ENCODE measurements at places on chromosomes 7 and 10.

GRCh38 chr7:140209866-140210609 lies 33.3 kb upstream of the KDM7A start:
- DNase-seq: peak; percentile 58

DNA sequence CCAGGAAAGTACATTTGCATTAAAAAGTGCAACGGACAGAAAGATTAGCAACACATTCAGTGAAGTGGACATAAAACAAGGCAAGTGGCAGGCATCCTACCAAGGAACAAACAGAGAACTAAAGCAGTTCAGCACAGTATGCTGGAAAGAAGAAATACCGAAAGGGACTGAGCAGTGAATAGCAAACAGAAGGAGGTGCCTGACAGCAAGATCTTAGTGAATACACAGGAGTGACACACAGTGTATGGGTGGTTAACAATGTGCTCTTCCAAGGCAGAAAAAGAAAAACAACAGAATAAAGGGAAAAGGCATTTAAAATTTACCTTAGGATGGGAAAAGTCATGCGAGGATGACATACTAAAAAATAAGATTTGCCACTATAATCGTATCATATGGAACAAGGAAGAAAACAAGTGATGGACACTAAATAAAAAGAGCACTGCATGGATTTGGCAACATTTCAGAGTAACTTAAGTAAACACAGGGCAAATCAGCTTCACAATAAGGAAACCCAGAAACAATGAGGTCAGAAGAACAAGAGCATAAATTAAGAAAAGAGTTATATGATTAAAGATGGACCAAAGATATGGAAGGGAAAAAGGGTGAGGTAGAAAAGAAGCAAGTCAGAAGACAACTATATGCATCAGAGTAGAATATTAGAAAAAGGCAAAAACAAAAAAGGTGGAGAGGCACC lies 29.5 kb downstream of the MEST start:
- DNase-seq: no peak

- no peak for DNase-seq
These were observed 21.3 kb downstream of the MKX start for GRCh38 chr10:27724287-27724686.

DNA sequence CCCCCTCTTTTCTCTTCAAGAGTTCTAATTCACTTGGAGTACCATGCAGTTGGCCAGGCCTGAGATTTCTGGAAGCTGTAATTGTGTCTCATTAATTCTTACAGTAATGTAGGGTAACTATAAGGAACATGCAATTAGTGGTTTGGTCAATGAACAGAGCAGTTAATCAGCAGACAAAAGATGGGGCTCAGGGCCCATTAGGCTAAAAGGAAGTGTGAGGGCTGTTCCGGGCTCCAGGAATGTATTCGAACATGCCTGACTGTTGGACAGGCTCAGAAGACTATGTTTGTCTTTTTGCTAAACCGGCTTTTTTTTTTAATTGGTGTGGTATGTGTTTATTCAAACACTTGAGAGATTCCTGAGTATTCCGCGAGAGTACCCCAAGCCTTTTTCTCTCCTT lies 42.5 kb upstream of the FZD8 start:
- no peak for DNase-seq

GRCh38 chr10:122213766-122214165 lies 57.3 kb upstream of the BTBD16 start:
- DNase-seq: no peak

GRCh38 chr10:98377001-98377400 lies 38.0 kb downstream of the PYROXD2 start:
- no peak for DNase-seq

DNA sequence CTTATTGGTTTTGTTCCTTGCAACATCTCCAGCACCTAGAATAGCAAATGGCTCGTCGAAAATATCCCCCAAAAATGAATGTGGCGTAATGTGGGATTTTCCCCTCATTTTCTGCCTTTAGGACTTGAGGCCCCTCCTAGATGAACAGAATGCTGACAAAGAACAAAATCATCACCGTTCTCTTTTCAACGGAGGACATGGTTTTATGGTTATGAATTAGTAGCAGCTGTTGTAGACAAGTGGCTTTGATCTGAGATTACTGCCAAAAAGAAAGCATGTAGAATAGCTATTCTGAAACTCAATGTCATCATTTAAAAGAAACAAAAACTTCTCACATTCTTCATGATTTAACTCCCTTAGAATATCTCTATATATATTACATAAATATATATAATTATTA lies 17.2 kb upstream of the CALN1 start:
- DNase-seq: no peak

GRCh38 chr10:125063256-125063925 lies 97.0 kb downstream of the CTBP2 start:
- DNase-seq: no peak

DNA sequence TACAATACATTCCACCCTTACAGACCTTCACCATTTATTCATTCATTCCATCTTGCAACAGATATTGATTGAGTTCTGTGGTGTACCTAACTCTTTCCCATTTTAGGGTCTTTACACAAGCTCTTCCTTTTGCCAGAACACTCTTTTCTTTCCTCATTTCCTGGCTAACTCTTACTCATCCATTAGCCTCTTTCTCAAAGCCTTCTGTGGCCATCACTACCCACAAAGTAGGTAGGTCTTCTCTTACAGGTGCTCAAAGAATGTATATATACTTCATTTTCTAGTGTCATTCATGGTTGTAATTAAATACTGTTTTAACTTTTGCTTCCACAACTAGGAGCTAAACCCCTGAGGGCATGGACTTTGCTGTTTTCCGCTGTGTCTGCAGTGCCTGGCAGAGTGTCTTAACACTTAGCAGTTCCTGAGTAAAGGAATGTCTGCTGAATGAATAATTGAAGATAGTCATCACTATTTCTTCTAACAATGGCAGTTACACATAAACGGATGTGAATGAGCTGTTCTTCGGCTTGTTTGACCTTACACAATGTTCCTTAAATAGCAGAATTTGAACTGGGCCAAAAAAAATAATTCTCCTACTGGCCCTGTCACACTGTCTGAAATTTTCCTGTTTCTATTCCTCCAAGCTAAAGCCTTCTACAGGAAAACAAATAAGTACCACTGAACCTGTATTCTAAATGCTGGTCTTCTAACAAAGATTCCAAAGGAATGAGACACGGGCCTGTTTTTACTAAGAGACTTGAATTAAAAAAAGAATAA lies 15.1 kb downstream of the BCAP29 start:
- DNase-seq: no peak

DNA sequence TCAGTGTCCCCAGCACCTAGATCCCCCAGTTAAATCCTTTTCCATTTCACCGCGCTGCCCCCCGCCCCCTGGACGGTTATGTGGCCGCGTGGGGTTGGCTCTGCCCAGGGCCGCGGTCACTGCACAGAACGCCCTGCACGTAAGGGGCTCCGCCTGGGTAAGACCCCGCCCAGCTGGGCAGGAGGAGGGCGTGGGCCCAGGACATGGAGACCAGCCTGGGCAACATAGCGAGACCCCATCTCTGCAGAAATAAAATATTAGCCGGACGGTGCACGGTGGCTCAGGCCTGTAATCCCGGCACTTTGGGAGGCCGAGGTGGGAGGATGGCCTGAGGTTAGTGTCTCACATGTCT lies 650 bp upstream of the ZFAND2A start:
- no peak for DNase-seq

DNA sequence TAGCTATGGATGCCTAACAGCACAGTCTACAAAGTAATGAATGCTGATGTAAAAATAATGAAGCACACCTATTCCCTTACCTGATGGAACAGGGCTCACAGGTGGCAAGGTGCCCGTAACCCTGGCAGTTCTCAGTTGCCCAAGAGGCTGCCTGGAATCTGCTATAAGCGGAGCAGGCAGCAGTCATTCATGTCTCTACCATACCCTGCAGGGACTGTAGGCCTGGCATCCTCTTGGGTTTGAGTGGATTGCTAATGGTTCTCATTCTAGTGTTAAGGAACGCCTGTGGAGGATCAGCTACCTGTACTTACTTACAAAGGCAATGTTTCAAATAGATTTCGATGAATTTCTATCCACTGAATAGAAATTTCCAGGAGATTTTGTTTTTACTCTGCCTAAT lies 38.4 kb downstream of the BAIAP2L1 start:
- no peak for DNase-seq

- no peak for DNase-seq
These were observed 167.7 kb upstream of the TCF7L2 start for GRCh38 chr10:112782200-112782907.

DNA sequence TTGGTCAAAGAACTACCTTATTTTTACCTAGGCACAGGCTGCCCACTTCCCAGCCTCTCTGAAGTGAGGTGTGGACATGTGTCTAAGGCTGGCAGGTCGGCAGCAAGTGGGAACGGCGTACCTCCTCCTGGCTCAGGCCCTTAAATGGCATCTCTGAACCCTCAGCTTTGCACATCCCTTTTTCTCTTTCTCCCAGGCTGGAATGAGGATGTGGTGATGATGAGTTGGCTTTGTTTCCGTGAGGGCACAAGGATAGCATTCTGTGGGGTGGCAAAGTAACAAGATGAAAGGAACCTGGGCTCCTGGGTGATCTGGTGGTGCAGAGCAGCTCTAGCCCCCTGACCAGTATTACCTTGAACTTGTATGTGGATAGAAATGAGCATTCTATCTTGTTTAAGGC lies 196.8 kb downstream of the REEP3 start:
- DNase-seq: no peak

DNA sequence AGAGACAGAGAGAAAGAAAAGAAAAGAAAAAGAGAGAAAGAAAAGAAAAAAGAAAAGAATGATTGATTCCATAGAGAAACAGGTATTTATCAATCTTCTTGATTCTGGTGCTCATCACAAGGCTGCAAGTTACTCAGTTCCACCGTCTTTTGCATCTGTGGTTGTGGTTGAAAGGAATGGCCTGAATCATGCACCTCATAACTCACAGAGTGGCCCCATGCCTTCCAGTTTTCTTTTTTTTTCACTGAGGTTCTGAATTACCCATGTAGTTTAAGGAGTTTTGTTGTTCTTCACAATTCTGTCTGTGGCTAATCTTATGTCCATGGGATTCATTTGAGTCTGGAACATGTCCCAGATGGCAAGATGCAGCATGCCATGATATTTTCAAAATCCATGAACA lies 156.0 kb downstream of the ZNF33B start:
- no peak for DNase-seq

GRCh38 chr7:23335621-23336020 lies 36.5 kb downstream of the MALSU1 start:
- DNase-seq: no peak

DNA sequence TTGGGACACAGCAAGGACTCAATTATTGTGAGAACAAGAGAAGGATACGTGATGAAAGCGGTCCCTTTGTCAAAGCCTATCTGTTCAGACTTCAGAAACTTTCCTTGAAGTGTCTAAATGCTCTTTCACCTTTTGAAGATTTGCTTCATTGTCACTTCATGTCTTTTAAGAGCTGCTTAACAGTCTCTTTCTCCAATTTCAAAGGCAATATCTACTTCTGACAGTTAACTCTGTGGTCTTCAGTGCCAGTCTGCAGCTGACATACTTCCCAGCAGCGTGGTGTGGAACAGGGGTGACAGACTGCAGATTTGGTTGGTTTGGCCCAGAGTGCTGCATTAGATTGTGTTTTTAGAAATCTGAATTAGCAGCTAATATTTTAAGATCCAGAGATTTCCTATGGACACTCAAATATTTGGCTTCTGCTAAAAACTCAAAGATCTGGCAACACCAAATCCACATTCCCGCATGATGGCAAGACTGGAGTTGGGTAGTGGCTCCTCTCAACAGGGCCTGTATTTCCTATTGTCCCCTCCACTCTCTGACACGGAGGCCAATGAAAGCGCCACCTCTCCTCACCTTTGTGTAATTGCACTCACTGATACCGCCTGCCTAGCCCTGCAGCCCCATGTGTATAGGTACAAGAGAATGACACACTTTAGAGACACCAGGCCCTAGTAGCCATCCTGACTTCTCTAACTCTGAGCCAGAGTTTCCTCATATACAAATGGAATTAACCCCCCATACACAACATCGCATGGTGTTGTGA lies 11.5 kb downstream of the SCRN1 start:
- DNase-seq: no peak

DNA sequence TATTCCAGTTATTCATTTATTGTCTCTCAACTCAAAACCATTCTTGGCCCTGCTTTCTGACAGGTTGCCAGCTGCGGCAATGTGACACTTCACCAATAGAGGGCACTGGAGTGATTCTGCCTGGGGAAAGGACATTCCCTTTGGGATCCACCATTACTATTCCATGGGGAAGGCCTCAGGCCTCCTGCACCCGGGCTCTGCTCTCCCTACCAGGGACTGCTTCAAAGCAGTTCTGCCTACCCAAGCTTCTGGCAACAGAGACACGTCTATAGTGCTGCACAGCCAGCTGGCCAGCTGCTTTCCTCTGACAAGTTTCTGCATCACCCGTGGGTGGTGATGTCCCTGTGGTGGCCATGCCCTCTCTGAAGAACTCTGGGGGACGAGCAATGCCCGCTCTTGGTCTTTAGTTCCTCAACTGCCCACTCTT lies 163.8 kb downstream of the ELMO1 start:
- DNase-seq: no peak

- no peak for DNase-seq
These were observed 201.3 kb downstream of the SLC25A13 start for GRCh38 chr7:96120445-96121225.

- DNase-seq: no peak
These were observed 1276.3 kb upstream of the AUTS2 start for GRCh38 chr7:68321776-68322496.

DNA sequence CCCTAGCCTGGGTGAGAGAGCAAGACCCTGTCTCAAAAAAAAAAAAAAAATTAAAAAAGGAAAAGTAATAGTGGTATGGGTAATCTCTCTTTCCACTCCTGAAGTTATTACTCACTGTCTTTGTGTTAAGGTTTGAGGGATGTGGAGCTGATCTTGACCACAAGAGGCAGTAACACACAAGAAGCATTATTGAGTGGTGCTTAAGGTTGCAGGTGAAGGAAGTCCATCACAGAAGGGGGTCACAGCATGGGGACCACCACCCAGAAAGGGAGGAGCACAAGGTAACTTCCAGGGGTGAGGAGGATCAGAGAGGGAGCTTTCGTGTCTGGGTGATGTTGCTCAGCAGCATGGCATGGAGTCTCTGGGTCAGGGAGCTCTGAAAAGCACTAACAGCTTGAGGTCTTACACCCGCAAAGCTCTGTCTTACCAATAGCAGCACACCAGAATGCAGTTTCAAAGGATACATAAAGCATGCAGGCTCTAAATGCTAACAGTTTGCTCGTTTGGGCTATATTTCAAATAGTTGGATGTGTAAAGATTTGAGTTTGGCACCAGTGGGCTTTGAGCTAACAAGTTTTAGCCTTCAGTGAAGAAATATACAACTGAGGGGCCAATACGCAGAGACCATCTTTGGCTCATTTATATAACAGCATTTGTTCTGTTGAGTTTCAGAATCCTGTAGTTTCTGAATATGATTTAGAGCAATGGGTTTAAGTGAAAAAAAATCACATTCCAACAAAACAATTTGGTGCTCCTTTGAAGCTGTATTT lies 100.4 kb upstream of the DNAJC1 start:
- DNase-seq: no peak

GRCh38 chr10:60535427-60535826 lies 145.8 kb upstream of the ANK3 start:
- no peak for DNase-seq
